Left kidney (tissue), 8 donors: ENCODE measurements at places on chromosomes 6 and 20. TPM values are rescaled to one million over a fixed set of nuclear protein-coding genes. Genes with fewer than 3 reads are reported as not detected.

TCP11 gene
- 1.9 TPM for polyA plus RNA-seq

- no peak for DNase-seq
These were observed 70.6 kb upstream of the PHACTR1 start for GRCh38 chr6:12645941-12646340.

- DNase-seq, result no peak
These were observed 59.3 kb downstream of the DLL1 start for GRCh38 chr6:170231293-170232185.

GRCh38 chr6:155026022-155026705 is 31.0 kb downstream of the TIAM2 start:
- DNase-seq, result no peak

SLC32A1 gene
- 1.6 TPM for polyA plus RNA-seq

DNA sequence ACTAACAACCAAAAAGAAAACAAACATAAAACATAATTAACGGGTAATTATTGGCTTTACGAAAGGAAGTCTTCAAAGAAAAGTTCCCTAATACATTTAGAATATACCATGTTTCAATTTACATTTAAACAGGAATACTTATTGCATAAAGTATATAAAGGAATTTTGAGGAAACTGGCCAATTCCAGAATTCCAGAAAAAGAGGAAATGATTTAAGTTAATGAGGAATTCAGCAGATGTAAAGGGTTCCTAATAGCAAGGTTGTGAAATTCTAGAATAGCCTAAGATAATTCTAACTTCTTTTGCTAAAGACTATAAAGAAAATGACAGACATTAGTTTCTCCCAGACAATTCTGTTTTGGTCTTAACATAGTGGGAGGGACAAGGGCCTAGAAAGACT is 35.0 kb downstream of the DTNBP1 start:
- DNase-seq, result no peak
